ENCODE measurements at places on chromosomes 1 and 21.

DNA sequence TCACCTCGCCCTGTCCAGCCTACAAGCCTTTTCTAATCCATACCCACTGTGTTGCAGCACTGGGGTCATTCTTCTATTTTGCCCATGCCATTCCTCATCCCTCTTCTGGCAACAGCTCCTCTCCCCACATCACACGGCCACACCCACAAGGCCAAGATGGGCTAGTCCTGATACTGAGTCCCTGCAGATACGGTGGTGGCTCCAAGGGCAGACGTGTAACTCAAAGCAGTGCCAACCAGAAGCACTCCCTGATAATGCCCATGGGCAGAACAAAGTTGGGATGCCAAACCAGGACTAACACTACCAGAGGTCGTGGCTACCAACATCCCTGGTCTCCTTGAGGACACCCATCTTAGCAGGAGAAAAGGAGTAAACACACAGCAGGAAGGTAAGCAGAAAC lies 64.8 kb downstream of the APP start:
- no peak for DNase-seq

- no peak for DNase-seq
These were observed 78.9 kb upstream of the JAK1 start for GRCh38 chr1:65045022-65045817.

DNA sequence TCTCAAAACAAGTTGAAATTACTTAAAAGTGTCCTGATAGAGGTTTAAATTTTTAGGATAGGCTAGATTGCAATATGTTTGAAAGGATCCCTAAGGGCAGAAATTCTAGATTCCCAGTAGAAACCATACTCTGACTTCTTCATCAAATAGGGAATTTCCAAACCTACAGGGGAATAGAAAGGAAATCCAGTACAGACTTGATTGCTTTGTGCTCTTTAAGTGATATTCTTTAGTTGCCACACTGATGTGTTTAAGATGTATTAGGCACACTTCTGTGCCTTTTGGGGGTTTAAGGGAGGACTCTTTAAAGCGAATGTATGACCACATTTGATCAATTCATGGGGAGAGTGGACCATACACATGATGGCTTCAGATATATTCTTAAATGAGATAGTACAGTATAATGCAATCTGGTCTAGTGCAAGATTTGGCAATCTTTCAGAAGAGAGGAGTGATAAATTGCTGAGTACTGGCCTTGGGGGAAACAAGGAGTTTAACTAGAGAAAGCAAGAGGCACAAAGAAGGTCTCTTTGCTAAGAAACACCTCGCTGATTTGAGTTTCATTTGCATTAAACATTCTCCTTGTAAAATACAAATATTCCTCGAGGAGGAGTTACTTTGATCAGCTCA lies 268.8 kb upstream of the NR5A2 start:
- DNase-seq, result no peak

- DNase-seq, result no peak
These were observed 20.4 kb downstream of the CSDE1 start for GRCh38 chr1:114737314-114737849.

DNA sequence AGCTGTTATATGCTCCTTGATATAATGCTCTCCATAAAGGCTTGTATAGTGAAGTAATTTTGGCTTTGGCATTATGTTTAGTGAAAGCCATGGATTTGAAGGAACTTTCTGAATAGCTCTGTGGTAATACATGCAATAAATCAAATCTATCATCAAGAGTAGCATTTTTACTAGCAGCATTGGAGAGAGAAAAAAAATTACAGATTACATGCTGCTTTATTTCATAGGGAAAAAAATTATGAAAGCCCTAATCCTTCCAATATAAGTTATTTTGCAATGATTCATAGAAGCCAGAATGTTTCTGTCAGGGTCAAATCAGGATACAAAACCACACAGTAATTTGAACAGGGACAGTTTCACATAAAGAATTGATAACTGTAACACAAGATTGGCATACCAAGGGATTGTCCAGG lies 250.0 kb downstream of the SPATA17 start:
- no peak for DNase-seq

DNA sequence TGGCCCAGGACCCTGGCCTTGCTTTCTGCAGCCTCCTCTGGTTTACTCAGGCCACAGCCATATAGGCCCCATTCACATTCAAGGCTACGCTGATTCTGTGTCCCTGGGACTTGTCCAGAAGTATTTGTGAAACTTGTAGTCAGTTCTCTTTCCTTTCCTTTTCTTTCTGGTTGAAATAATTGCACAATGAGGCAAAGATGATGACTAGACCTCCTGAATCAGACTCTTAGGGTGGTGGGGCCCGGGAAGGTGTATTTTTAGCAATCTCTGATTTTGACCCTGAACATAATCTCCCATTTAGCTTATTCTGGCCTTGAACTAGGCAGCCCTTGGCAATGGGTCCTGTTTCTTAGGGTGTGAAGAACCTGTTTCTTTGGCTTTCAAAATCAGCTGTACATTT lies 39.9 kb downstream of the STUM start:
- no peak for DNase-seq
